ENCODE measurements at places on chromosomes 6 and 20. TPM values are rescaled to one million over a fixed set of nuclear protein-coding genes. Genes with fewer than 3 reads are reported as not detected.

Gene PSORS1C2
- not detected for total RNA-seq

Gene AVP
- not detected for total RNA-seq

Gene SUMO4
- 7.2 TPM for total RNA-seq

Gene ADTRP
- total RNA-seq = 62.4 TPM

Gene ARFGEF3
- 0.53 TPM for total RNA-seq

Gene MEI4
- not detected for total RNA-seq

Gene BPIFB2
- not detected for total RNA-seq

Gene ABHD16A
- 48.9 TPM for total RNA-seq

Gene VGLL2
- not detected for total RNA-seq

Gene HIVEP2
- 30.8 TPM for total RNA-seq

Gene MAK
- 0.48 TPM for total RNA-seq

Gene NINL
- 4.8 TPM for total RNA-seq

Gene TRDN
- not detected for total RNA-seq

Gene GSTA1
- total RNA-seq = not detected

Gene TMEM244
- total RNA-seq = not detected

Gene TFB1M
- 41.3 TPM for total RNA-seq

Gene MTFR2
- 34.3 TPM for total RNA-seq

Gene TREM1
- total RNA-seq = 1.5 TPM

Gene TBXT
- total RNA-seq = not detected

Gene CLVS2
- total RNA-seq = not detected

Gene PPP1R3G
- total RNA-seq = not detected

Gene SMOC2
- total RNA-seq = not detected

Gene GRM1
- not detected for total RNA-seq

Gene NAPB
- 9.0 TPM for total RNA-seq

Gene PLAGL2
- total RNA-seq = 98.8 TPM

Gene ZBTB46
- total RNA-seq = 8.2 TPM

Gene MYCT1
- not detected for total RNA-seq

Gene GNRH2
- 87.1 TPM for total RNA-seq

Gene OR2B6
- 0.43 TPM for total RNA-seq

Gene NTSR1
- total RNA-seq = not detected

Gene TCP11
- not detected for total RNA-seq

Gene RUNX2
- 39.3 TPM for total RNA-seq

Gene PLA2G7
- not detected for total RNA-seq

Gene BPIFB1
- total RNA-seq = not detected

Gene PAK5
- not detected for total RNA-seq

Gene TBX18
- not detected for total RNA-seq

Gene RSPO3
- not detected for total RNA-seq

Gene OR2H1
- not detected for total RNA-seq

Gene IP6K3
- not detected for total RNA-seq

Gene MEP1A
- not detected for total RNA-seq

Gene OOEP
- 0.76 TPM for total RNA-seq

All from activated T-cell treated with anti-CD3 and anti-CD28 coated beads, Interleukin-2, amount 50 U/mL, for 72 hours (primary cell).